ENCODE measurements at places on chromosomes 1 and 21. TPM values are rescaled to one million over a fixed set of nuclear protein-coding genes. Genes with fewer than 3 reads are reported as not detected.

Gene SPRR5
- not detected for total RNA-seq

Gene DSCAM
- not detected for total RNA-seq

Gene VAV3
- total RNA-seq: 5.5 TPM

Gene KRTAP21-2
- total RNA-seq: not detected

Gene BMP8A
- not detected for total RNA-seq

GRCh38 chr1:185096531-185096930 lies 51.2 kb downstream of the RNF2 start:
- no peak for DNase-seq

DNA sequence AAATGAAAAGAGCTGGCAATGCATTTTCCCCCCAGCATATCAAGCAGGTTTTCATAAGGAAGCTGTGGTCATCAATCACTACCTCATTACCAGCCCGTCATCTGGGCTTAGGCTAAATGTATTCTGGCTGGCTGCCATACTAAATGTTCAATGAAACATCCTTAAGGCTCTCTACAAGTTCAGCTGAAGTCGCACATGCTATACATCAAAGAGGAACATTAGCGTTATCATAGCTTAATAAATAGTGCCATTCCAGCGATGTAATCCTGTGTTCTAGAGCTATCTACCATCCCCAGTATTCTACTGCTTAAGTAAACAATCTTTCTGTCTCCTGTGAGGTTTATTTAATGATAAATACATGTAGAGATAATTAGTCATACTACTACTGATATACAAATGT lies 288.8 kb downstream of the DPYD start:
- DNase-seq: no peak

DNA sequence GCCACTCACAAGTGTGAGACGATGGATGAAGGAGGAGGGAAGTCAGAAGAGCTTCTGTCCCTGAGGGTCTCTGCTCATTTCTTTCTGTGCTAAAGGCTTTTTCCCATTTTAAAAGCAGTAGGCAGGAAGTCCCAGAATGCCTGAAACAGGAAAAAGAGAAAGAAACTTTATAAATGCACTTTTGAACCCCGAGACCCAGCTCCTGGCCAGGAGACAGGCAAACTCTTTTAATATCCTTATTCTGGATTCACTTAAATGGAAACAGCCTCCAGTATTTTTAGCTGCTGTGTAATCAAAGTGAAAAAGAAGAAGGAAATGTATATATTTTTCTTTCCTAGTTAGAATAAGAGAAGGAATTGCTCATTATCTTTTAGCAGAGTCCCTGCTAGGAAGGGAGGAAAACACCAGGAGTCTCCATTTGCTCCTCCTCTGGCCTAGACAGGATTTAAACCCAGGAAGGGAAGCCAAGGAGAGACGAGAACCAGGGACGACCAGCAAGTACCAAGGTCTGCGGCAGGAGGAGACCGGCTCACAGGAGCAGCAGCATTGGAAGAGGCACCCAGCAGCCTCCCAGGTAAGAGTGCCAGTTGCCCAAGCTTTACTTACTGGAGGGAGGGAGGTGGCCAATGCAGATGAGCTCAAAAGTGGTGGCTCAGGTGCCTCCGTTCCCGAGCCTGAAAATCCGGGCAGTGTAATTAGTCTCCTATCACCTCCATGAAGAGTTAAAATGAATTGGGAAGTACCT lies at the start of gene TNN:
Gene TNN (plus strand): TSS at position 472 of the 745 bp plus-strand sequence. CDS start 9,586 bp downstream, outside the sequence.
- DNase-seq: no peak

DNA sequence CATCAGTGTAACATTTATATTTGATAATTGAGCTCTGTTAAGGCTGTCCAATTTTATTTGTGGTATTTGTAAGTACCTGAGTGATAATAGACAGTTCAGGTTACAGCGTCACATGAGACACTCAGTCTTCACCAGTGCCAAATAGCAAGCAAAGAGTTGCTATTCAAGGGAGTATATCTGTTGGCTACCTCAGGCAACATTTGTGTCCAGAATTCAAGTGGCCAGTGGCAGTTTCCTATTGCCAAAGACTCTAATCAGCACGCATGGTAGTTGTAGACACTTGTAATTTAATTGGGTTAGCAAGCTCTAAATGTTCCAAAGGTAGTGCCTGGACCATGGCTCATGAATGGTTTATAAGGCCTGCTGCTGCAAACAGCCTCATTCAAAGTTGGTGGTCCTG lies 1524.3 kb upstream of the B3GALT2 start:
- no peak for DNase-seq

- DNase-seq: peak; percentile 60
These were observed at the start of gene TRIM62 for GRCh38 chr1:33181921-33182341. TSS of gene TRIM62 (minus strand) at chr1:33182043. CDS start at chr1:33181432, 611 bp downstream.

- DNase-seq: no peak
These were observed 39.5 kb downstream of the CTNNBIP1 start for GRCh38 chr1:9870572-9870971.

- no peak for DNase-seq
These were observed 84.4 kb downstream of the STUM start for GRCh38 chr1:226632922-226633351.

GRCh38 chr1:31327381-31327780 lies 30.5 kb downstream of the ZCCHC17 start:
- DNase-seq: no peak

- DNase-seq: no peak
These were observed 5.2 kb upstream of the AGPAT3 start for GRCh38 chr21:43859747-43860214.

DNA sequence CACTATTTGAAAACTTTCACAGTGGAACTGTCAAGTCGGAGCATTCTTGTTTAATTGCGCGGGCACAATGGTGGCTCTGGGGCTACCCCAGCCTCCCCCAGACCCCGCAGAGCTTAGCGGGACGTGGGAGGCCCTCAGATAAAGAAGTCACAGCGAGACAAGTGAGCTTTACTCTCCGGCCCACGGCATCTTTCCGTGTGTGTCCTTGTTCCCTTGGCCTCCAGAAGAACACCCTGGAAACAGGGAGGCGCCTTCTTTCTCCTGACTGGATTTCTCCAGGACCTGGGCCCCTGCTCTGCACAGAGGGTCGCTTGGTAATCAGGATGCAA lies 382.8 kb downstream of the RRAGC start:
- DNase-seq: no peak

GRCh38 chr21:15359251-15359650 lies 294.5 kb upstream of the NRIP1 start:
- no peak for DNase-seq

DNA sequence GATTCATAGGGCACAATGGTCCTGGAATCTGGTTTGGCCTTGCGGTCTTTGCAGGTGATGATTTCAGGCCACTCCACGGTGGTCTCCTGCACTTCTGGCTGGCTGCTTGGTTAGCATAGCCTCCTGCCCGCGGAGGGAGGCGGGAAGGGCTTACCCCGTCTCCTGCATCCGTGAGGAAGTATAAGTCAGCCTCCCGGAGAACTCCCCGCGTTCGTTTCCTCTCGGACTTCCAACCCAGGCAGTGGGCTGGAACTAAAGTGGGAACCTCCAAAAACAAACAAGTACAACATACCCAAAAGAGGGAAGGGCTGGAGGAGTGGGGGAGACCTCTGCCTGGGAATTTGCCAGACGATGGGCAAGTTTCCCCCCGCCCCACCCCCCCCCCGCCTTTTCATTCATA lies 939 bp upstream of the CCN1 start:
- no peak for DNase-seq

- no peak for DNase-seq
These were observed 15.9 kb upstream of the DISP1 start for GRCh38 chr1:222798975-222799374.

Data from CD4-positive, alpha-beta T cell (primary cell).